ENCODE measurements at places on chromosomes 16 and 17.

GRCh38 chr16:52727849-52728248 lies 180.9 kb upstream of the TOX3 start:
- DNase-seq = no peak

GRCh38 chr16:84503751-84504395 lies 586 bp downstream of the MEAK7 start:
- DNase-seq = no peak

- no peak for DNase-seq
Observed at GRCh38 chr16:85731179-85731578, 19.7 kb downstream of the C16orf74 start.

DNA sequence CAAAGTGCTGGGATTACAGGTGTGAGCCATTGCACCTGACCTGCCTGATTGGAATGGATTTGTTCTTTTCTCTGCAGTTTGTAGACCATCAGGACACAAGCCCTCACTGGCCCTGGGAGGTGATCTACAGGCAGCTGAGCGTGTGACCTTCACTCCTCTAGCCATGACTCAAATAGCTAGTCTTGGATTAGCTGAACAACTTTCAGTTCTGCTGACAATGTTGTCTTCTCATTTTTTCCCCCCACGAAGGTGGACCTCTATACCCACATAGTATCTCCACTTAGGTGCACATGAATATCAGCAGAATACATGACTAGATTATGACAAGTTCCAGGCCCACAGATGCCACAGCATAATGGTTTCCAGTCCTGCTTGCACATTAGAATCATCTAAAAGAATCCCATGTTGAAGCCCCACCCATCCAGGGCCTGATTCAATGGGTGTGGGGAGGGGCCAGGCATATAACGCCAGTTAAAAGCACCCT lies 36.8 kb downstream of the HS3ST3B1 start:
- DNase-seq = no peak

DNA sequence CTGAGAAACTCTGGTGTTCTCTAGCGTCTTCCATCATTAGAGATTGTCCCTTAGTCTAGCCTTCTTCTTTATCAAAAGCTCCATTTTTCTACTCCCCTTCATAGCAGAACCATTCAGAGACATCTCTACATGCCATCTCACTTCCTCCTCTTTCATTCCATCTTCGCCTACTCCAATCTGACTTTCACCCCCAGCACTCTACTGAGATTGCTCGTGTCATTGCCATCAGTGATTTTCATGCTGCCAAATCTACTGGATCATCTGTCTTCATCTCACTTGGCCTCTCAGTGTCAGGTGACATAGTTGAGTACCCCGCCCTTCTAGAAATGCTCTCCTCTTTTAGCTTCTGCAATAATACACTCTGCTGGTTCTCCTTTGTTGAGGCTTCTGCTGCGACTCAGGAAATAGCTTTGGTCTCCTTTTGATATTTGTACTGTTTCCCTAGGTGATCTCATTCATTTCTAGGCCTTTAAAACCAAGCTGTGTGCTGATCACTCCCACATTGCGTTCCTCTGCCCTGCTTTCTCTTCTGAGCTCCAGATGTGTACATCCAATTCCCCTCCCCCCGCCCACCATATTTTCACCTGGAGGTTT lies 119.1 kb downstream of the FTO start:
- DNase-seq = no peak

DNA sequence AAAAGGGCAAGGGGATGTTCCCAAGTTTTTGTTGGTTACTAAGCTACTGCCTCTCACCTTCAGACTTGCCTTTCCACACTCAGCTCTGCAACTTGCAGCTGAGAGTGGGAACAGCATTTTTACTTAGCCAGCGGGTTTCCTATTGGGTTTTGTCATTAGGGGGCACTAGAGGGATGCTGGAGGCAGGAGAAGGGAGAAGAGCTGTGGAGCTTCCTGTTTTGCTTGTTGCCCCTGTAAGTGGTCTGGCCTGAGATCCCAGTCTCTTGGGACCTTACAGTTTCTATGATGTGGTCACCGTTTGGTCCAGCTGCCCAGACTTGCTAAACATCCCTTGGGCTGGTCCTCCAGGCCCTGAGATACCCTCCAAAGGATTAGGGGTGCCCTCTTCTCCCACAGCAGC lies 209.6 kb upstream of the NLRP1 start:
- no peak for DNase-seq

DNA sequence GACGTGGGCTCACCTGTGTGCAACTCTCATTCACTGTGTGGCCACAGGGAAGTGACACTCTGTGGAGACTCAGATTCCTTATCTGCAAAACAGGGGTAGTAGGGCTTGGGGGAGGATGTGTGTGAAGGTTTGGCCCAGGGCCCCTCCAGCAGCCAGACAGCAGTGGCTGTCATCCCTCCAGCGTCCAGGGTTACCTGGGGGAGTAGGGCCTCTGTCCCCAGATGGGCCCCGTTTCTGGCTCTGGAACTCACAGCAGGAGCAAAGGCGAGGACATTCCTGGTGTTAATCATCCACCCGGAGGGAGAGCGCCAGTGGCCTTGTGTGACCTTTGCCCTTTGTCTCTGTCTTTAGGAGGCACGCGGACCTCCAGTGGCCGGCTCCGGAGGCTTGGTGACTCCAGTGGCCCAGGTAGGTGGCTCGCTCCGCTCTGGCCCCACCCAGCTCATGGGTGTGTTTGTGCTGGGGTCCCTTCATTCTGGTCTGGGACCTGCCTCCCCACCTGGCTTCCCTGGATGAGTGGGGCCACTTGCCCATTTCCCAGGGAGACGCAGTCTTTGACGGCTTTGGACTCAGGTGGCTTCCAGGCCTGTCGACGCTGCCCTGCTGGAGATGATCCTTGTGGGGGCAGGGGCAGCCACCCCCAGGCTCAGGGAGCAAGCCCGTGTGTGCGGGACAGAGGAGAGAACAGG lies 166.2 kb downstream of the SEC14L1 start:
- no peak for DNase-seq

DNA sequence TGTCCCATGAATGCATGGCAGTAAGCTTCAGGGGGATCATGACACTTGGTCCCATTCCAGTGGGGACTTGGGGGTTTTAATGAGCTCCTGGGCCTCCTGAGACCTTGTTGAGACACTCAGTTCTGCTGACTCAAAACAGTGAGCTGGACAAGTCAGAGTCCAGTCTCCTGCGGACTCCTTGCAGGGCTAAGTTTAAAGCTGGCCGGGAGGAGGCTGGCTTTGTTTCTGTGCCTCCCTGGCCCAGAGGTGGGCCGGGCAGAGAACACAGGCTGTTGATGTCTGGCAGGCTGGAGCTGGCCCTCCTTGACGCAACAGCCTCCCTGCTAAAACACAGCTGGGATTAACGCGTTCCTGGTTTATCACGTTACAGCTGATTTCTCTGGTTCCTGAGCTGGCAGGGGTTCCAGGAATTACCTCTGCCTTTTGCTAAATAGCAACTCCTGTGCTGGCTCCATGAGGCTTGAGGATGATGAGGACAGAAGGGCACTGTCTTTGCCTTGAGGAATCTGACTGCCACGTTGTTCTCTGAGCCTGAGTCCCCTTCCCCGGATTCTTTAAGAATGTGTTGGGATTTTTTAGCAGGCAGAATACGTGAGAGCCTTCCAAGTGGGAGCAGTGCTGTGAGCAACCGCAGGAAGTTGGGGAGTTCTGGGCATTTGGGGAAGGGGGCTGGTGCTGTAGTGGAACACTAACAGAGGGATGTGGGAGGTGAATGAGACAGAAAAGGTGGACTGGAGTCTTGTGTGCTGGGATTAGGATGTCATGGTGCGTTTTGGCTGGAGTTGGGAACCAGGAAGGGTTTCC lies 2.0 kb downstream of the GPT2 start:
- DNase-seq = no peak

DNA sequence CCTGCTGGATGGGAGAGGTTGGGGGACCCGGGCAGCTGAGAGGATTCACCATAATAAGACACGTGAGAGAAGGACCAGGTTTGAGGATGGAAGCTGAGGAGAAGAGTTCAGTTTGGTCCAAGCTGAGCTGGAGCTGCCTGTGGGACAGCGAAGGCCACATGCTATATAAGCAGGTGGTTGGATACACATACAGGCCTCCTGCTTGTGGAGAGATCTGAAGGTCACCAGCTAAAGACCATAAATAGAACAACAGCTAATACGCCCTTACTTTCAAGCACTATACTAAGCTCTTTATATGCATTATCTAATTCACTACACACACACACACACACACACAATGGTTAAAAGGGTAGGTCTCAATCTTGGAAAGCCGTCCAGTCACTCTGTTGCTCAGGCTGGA lies 32.1 kb downstream of the DUSP14 start:
- no peak for DNase-seq

GRCh38 chr17:59800530-59800942 lies 92.2 kb downstream of the TUBD1 start:
- no peak for DNase-seq

DNA sequence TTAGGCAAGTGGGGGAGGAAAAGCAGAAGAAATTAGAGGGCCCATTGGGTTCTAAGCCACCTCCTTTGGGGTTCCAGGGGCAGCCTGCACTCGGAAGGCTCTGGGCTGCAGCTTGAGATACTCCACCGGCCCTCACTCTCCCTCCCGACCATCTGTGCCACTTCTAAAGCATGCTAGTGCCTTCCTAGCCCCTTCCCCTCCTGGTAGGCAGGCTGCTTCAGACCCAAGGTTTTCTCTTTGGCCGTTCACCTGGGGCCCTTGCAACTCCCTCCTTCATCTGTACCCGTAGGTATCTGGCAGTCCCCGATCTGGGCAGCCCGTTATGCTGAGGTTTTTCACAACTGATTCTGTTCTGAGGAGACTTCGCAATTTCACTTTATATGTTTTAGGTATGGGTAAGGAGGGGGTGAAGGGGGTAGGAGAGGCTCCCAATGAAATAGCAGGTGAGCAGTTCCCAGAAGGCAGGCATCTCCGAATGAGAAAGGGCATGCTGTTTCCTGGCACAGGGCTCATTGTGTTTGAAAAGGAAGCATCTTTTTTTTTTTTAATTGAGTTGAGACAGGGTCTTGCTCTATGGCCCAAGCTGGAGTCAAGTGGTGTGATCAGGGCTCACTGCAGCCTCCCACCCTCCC lies 98.7 kb downstream of the RAB11FIP4 start:
- DNase-seq = no peak

DNA sequence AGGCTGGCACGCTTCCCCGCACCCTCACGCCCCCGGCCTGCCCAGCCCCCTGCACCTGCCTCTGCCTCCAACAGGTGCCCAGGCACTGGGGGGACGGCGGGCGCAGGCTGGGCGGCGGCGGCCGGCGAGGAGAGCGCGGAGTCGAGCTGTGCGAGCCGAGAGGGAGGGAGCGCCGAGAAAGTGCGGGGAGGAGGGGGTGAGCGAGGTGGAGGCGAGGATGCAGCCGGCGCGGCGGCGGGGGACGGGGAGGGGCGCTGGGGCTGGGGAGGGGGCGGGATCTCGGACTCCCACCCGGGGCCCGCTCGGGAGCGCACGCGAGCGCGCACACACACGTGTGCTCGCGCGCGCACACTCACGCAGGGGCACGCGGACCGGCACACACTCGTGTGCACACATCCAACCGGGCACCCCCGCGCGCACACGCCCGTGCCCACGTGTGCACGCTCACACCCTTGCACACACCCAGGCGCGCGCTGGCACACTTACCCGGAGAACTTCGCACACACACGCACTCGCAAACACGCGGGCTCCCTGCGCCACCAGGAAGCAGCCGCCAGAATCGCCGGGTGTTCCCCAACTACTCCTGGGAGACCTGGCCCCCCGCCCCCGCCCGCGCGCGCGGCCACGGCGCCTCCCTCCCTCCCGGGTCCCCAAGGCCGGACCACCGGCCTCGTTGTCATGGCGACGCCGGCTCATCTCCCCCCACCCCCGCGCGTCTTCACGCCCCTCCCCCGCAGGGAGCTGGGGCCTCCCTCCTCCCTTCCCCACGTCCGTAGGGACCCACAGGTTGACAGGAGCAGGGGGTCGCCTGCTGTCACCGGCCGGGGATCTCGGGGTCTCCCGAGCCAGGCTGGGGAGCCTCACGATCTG lies at the start of gene DOC2A:
DOC2A (minus strand) TSS at position 184 of the 870 bp plus-strand sequence. CDS start 805 bp downstream, outside the sequence.
- DNase-seq = no peak

- no peak for DNase-seq
Observed at GRCh38 chr16:76650582-76650981, 373.4 kb downstream of the CNTNAP4 start.

DNA sequence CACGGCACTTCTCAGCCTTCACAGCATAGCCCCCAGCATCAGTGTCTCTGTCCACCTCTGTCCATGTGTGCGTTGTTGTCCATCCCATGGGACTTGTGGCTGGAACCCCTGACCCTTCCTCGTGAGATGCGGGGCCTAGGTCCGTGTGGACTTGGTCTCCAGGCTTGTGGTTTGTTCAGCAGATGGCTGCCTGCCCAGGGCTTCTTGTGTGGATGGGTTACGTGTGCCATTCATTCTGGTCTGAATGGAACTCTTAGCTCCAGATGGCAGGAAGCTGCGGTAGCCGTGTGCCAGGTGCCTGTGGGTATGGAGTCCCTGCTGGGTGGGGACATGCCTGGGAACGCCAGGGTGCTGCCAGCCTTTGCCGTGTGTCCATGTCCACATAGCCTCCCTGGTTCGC lies 31.7 kb upstream of the NUDT16L1 start:
- DNase-seq = peak; percentile 77

DNA sequence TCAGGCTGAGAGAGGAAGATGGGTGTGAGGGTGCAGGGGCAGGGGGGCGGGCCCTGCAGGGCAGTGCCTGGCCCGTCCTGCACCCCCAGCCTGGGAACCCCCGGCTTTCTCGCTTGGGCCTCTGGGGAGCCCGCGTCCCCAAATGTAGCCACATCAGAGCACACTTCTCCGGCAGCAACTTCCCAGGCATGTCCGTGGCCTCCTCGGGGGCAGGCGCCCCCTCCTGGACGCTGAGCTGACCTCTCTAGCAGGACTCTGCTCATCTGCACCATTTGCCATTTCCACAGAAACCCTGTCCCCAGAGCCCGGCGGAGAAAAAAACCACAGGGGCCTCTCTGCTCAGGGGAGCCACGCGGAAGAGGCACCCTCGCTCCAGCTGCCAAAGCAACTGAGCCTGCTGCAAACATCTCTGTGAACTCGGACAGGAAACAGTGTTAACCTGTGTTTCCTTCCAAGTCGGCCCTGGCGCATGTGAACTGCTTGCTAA lies 63.4 kb downstream of the KLHDC4 start:
- DNase-seq = no peak

DNA sequence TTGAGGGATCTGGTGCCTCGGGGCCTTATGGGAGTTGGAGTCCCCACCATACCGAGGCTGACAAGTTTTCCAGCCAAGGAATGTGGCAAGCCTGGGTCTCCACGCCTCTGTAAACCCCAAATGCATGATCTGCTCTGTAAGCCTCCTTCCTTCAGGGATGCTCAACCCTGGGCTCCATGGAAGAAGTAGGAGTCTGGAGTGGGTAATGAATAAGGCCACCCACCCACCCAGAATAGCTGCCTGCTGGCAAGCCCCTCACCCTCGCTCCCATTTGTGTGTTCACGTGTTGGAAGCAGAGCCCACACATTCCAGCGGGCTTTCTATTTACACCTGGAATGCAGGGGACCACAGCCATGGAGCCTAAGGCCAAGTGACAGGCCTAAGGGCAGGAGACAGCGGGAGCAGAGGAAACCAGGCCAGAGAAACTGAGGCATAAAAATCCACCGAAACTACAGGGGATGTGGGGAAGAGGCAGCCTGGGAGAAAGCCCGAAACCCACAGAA lies 4.4 kb downstream of the DLG4 start:
- DNase-seq = no peak

Measured in NCI-H2107 (cell line).